ENCODE measurements at places on chromosomes 11 and 22.

DNA sequence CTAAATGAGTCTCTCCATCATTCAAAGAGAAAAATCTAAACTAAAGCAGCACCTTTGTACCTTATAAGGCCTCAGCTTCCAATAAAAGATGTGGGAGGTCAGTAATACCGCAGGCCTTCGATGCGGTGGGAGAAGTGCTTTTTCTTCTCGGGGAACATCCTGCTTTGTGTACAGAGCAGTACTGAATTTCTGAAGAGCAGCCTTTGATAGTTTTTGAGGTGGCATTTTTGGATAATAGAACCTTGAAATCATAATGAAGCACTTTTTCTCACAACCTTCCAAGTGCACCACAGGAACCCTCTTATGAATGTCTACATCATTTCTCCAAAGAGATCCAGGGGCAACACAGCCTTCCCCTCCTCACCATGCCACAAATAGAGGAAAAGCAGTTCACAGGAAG, 39.6 kb downstream of the LRRC4C start:
- DNase-seq = no peak

GRCh38 chr22:27101288-27101687, 443.9 kb downstream of the MIAT start:
- no peak for DNase-seq

DNA sequence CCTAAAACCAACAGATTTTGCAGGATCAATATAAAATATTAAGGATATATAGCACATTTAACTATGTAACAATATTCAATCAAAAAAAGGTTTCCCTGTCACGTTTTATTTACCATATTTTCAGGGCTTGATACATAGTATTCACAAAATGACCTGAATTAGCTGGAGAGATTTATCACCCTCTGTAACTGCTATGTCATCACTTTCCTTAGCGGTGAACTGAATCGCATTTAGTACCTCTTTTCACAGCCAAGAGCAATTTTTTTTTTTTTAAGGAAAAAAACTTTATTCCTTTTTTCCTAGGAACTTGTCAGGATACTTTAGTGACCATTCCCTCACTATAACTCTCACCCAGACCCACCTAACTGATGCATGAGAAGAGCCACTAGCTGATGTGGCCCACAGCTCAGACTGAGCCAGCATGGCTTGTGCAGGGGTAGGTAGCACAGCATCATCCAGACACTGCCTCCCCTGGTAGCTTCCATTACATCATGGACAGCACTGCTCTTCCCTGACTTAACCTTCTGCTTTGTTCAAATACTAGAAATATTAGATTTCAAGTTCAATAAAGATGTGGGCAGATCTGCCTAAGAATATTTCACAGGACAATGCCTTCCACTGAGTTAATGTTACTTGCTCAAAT, 17.0 kb upstream of the GPR83 start:
- DNase-seq = no peak

- DNase-seq = no peak
Observed at GRCh38 chr11:92533657-92534335, 309.2 kb downstream of the FAT3 start.

DNA sequence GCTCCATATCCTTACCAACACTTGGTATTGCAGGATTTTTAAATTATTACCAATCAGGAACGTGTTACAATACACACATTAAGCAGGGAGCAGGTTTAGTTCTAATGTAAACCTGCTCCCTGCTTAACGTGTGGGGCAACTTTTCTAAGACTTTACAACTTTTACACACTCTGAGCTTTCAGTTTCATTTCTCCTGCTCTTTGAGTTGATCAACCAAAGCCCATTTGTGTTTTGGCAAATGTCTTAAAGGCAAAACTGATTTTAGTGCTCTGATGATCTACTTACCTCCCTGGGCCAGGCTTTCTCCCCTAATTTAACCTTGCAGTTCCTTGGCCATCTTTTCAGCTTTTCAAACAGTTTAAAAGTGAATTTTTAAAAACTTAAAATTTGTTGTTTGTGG, 70.9 kb downstream of the ZBTB44 start:
- DNase-seq = no peak
